Calu3 (cell line): ENCODE measurements at places on chromosomes 1 and 21. TPM values are rescaled to one million over a fixed set of nuclear protein-coding genes. Genes with fewer than 3 reads are reported as not detected.

GRCh38 chr1:119815361-119815760 is 4.1 kb upstream of the REG4 start:
- peaks cover 22% of the 10 kb centered on the region for H3K4me1 ChIP-seq
- H3K27me3 ChIP-seq = no peaks in the 10 kb centered on the region
- DNase-seq = no peak
- H3K27ac ChIP-seq = no peak overlapping the region
- H3K36me3 ChIP-seq = no peaks in the 10 kb centered on the region

The PRPF38B gene
- total RNA-seq = 45.7 and 47.6 TPM in 2 replicates

GRCh38 chr1:230232371-230232771 is 165.3 kb downstream of the GALNT2 start:
- no peak for DNase-seq
- H3K4me1 ChIP-seq = no peaks in the 10 kb centered on the region
- no peaks in the 10 kb centered on the region for H3K27me3 ChIP-seq
- peaks cover 4% of the 10 kb centered on the region for H3K36me3 ChIP-seq
- no peak overlapping the region for H3K27ac ChIP-seq
- H3K4me3 ChIP-seq = no peak overlapping the region

The ACOT11 gene
- 10.4 TPM in 2 replicates for total RNA-seq

DNA sequence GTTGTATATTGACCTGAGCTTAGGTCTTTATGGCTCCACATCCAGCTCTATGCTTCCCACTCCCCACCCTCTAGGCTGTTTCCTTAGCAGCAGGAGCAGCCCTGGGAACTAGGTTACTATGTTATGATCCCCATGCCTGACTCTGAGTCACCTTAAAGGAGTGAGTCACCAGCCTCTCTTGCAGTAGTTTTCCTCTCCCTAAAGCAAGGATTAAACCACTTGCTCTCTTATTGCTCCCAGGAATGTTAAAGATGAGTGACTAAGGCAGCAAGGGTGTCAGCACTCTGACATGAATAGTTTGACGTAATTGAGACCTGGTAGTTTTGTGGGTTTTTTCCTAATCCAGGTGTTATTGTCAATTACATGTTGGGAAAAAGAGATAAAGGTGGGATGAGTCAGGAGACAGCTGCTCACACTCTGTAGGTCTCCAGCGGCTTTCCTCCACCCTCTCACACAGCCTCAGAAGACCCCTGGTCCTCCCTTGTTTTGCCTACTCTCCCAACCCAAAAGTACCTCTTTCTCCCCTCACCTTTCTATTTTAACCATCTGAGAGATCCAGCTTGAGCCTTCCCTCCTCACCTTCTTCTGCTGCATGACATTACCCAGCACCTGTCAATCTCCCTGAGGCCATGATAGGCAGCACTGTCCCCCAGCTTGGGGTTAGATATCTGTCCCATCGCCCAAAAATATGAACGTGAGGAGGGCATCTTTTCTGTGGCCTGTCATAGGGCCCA is 369.1 kb upstream of the VAMP3 start:
- no peaks in the 10 kb centered on the region for H3K27me3 ChIP-seq
- H3K4me1 ChIP-seq = peaks cover 14% of the 10 kb centered on the region
- DNase-seq = peak; percentile 59
- H3K36me3 ChIP-seq = peaks cover 7% of the 10 kb centered on the region
- H3K27ac ChIP-seq = peak overlapping the region; percentile 89

- H3K4me3 ChIP-seq = no peak overlapping the region
- peaks cover 21% of the 10 kb centered on the region for H3K27me3 ChIP-seq
- no peaks in the 10 kb centered on the region for H3K36me3 ChIP-seq
Measured at GRCh38 chr1:89728381-89728780, 92.5 kb upstream of the LRRC8D start.

- H3K36me3 ChIP-seq = peaks cover 3% of the 10 kb centered on the region
- H3K4me1 ChIP-seq = no peaks in the 10 kb centered on the region
- no peaks in the 10 kb centered on the region for H3K27me3 ChIP-seq
Measured at GRCh38 chr1:245687636-245688535, 533.1 kb downstream of the KIF26B start.

GRCh38 chr1:59393211-59394180 is 96.6 kb downstream of the FGGY start:
- H3K27ac ChIP-seq = no peak overlapping the region
- H3K4me1 ChIP-seq = no peaks in the 10 kb centered on the region
- no peaks in the 10 kb centered on the region for H3K27me3 ChIP-seq
- DNase-seq = no peak
- H3K36me3 ChIP-seq = no peaks in the 10 kb centered on the region

- DNase-seq = peak; percentile 16
- no peak overlapping the region for H3K4me3 ChIP-seq
- H3K27me3 ChIP-seq = no peaks in the 10 kb centered on the region
- no peaks in the 10 kb centered on the region for H3K4me1 ChIP-seq
Measured at GRCh38 chr1:189708674-189709073, 769.0 kb downstream of the BRINP3 start.

The NOS1AP gene
- total RNA-seq = 6.7 and 9.9 TPM in 2 replicates

DNA sequence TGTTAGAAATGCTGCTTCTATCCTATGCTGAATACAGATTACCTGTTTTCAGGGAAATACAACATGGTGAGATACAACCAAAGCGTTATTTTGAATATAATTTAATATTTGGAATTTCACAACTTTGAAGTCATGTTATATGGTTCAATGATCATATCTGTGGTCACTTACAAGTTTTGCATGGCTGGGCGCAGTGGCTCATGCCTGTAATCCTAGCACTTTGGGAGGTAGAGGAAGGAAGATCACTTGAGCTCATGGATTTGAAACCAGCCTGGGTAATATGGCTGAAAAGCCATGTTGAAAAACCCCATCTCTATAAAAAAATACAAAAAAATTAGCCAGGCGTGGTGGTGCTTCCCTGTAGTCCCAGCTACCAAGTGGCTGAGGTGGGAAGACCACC is 57.9 kb downstream of the DOP1B start:
- DNase-seq = no peak
- H3K4me3 ChIP-seq = no peak overlapping the region
- no peak overlapping the region for H3K27ac ChIP-seq
- H3K27me3 ChIP-seq = no peaks in the 10 kb centered on the region

GRCh38 chr1:229380536-229381160 is 37.8 kb upstream of the CCSAP start:
- no peak overlapping the region for H3K4me3 ChIP-seq
- no peak overlapping the region for H3K27ac ChIP-seq
- no peaks in the 10 kb centered on the region for H3K4me1 ChIP-seq
- peaks cover 32% of the 10 kb centered on the region for H3K27me3 ChIP-seq
- DNase-seq = no peak

The ACBD6 gene
- 72.7 and 73.6 TPM in 2 replicates for total RNA-seq

DNA sequence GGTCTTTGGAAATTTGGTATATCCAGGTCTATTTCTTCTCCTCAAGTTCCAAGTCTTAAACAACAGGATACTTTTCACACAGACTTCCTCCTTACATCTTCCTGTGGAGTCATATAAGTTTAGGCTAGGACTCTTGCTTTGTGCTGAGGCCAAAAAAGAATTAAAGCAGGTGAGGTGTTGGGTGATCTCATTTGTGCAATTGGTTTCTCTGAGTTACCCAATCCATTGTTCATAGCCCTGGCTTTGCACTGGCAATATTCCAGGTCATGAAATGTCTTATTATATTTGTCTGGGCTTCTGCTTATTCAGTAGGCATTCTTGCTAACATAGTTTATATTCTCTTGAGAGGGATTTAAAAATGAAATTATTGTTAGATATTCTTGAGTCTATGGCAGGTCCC is 14.1 kb upstream of the KIAA0040 start:
- no peak for DNase-seq
- no peak overlapping the region for H3K27ac ChIP-seq
- no peaks in the 10 kb centered on the region for H3K36me3 ChIP-seq
- H3K4me3 ChIP-seq = no peak overlapping the region
- peaks cover 14% of the 10 kb centered on the region for H3K4me1 ChIP-seq

GRCh38 chr21:42189860-42190485 is 29.0 kb upstream of the ABCG1 start:
- no peaks in the 10 kb centered on the region for H3K4me1 ChIP-seq
- peaks cover 20% of the 10 kb centered on the region for H3K27me3 ChIP-seq
- no peak for DNase-seq
- H3K36me3 ChIP-seq = no peaks in the 10 kb centered on the region
- no peak overlapping the region for H3K27ac ChIP-seq

GRCh38 chr1:89523572-89524368 is 859 bp upstream of the LRRC8B start:
- peak overlapping the region; percentile 89 for H3K27ac ChIP-seq
- no peaks in the 10 kb centered on the region for H3K27me3 ChIP-seq
- peaks cover 31% of the 10 kb centered on the region for H3K36me3 ChIP-seq
- peak; percentile 50 for DNase-seq
- no peak overlapping the region for H3K4me3 ChIP-seq

The LYPD8 gene
- total RNA-seq = not detected in 2 replicates

- H3K27me3 ChIP-seq = peaks cover 64% of the 10 kb centered on the region
- no peak overlapping the region for H3K27ac ChIP-seq
- no peaks in the 10 kb centered on the region for H3K36me3 ChIP-seq
- no peaks in the 10 kb centered on the region for H3K4me1 ChIP-seq
- H3K4me3 ChIP-seq = no peak overlapping the region
Measured at GRCh38 chr1:157114183-157115121, 14.8 kb upstream of the ETV3L start.

The NR1I3 gene
- not detected in 2 replicates for total RNA-seq

DNA sequence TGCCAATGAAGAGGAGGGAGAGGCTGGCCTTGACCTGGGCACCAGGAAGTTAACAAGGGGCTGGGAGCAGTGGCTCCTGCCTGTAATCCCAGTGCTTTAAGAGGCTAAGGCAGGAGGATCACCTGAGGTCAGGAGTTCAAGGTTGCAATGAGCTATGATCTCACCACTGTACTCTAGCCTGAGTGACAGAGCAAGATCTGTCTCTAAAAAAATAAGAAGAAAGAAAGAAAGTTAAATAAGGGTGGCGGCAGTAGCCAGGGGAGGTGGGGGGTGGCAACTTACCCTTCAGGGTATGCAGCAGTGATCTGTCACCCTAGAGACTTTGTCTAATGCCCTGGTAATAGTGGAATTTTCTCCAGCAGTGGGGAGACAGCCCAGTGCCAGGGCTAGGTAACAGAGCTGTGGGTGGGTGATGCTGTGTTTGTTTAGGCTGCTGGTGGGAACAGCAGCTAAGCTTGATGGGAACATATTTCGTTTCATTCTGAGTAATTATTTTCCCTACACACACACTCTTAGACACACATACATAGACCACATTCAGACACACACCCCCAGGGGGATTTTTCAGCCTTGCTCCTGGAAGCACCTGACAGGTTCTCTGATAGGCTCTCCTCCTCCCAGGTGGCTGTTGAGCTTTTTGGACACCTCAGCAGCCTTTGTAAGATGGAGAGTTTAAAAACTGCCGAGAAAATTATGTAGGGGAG is 11.3 kb upstream of the SYT6 start:
- no peak overlapping the region for H3K27ac ChIP-seq
- no peak overlapping the region for H3K4me3 ChIP-seq
- DNase-seq = no peak
- H3K4me1 ChIP-seq = no peaks in the 10 kb centered on the region
- H3K36me3 ChIP-seq = no peaks in the 10 kb centered on the region
- H3K27me3 ChIP-seq = peaks cover 70% of the 10 kb centered on the region

The PLPPR5 gene
- not detected in 2 replicates for total RNA-seq

- DNase-seq = peak; percentile 51
- no peaks in the 10 kb centered on the region for H3K27me3 ChIP-seq
- peaks cover 41% of the 10 kb centered on the region for H3K36me3 ChIP-seq
- peak overlapping the region; percentile 37 for H3K27ac ChIP-seq
Measured at GRCh38 chr1:61742620-61743430, 545 bp downstream of the PATJ start.

- H3K4me3 ChIP-seq = no peak overlapping the region
- no peaks in the 10 kb centered on the region for H3K4me1 ChIP-seq
- no peaks in the 10 kb centered on the region for H3K27me3 ChIP-seq
- no peaks in the 10 kb centered on the region for H3K36me3 ChIP-seq
- no peak overlapping the region for H3K27ac ChIP-seq
Measured at GRCh38 chr1:27284425-27285273, 37.3 kb upstream of the TMEM222 start.

- H3K27ac ChIP-seq = no peak overlapping the region
- no peaks in the 10 kb centered on the region for H3K4me1 ChIP-seq
Measured at GRCh38 chr21:14616380-14617039, 70.4 kb upstream of the SAMSN1 start.

DNA sequence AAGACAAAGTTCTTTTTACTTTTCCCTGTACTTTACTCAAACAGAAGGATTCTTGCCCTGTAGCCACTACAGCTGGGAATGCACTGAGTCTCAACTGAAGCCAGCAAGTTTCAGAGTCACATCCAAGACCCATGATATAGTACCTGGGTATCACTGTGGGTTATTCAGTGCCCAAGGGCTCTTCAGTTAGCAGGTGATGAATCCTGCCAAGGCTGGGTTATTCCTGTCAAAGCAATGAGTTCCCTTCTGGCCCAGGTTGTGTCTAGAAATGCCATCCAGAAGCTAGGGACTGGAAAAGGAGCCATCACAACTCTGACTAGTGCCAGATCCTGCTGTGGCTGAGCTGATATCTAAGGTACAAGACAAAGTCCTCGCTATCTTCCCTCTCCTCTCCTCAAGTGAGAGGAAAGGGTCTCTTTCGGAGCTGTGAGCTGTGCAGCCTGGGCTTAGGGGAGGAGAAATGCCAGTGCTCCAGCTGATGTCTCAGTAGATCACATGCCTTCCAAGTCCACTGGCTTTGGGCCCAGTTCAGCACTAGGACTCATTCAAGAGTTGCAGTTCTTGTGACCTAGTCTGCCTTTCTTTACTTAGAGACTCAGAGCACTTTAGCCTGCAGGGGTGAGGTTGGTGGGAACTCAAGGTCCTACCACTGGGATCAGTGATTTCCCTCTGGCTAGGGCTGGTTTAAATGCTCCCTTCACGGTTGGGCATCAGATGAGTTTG is 369.4 kb downstream of the TBX15 start:
- DNase-seq = no peak
- H3K4me1 ChIP-seq = no peaks in the 10 kb centered on the region
- no peaks in the 10 kb centered on the region for H3K27me3 ChIP-seq

The FYB2 gene
- not detected in 2 replicates for total RNA-seq

GRCh38 chr21:35420656-35421055 is 371.6 kb upstream of the RUNX1 start:
- H3K27me3 ChIP-seq = no peaks in the 10 kb centered on the region
- no peaks in the 10 kb centered on the region for H3K4me1 ChIP-seq
- DNase-seq = no peak
- no peak overlapping the region for H3K4me3 ChIP-seq
- H3K36me3 ChIP-seq = no peaks in the 10 kb centered on the region
- H3K27ac ChIP-seq = no peak overlapping the region

GRCh38 chr1:241356519-241357365 is at the start of gene RGS7:
TSS of gene RGS7 (minus strand) at chr1:241357205.
- H3K36me3 ChIP-seq = peaks cover 13% of the 10 kb centered on the region
- H3K27ac ChIP-seq = no peak within 1 kb of the TSS
- DNase-seq = peak; percentile 81

The SLC9A1 gene
- total RNA-seq = 16.4 and 17.4 TPM in 2 replicates
